Motor neuron (in vitro differentiated cells): ENCODE measurements at places on chromosomes 11 and 22. TPM values are rescaled to one million over a fixed set of nuclear protein-coding genes. Genes with fewer than 3 reads are reported as not detected.

DNA sequence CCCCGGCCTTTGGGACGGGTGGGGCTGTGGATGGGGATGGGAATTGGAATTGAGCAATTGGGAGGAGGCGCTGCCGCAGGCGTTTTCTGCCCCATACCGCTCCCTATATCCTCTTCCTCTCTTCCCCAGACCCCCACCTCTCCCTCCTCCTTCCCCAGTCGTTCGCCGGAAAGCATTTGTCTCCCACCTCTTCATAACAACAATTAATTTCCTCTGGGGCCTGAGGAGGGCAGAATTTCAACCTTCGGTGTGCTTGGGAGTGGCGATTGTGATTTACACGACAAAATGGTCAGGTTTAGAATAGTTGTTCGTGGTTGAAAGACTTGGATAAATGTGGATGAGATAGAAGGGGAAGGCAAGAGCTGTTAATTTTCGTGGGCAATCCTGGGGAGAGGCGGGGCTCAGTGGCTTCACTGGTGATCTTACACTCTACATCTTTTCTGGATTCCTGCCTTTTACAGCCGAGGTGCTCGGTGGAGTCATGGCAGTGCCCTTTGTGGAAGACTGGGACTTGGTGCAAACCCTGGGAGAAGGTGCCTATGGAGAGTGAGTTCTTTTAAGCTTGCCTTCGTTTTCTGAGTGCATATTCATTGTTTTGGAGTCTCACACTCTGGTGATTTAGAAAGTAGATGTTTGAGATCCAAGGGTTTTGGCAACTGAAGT is 1.5 kb downstream of the CHEK1 start:
- peak; percentile 51 for ATAC-seq

DNA sequence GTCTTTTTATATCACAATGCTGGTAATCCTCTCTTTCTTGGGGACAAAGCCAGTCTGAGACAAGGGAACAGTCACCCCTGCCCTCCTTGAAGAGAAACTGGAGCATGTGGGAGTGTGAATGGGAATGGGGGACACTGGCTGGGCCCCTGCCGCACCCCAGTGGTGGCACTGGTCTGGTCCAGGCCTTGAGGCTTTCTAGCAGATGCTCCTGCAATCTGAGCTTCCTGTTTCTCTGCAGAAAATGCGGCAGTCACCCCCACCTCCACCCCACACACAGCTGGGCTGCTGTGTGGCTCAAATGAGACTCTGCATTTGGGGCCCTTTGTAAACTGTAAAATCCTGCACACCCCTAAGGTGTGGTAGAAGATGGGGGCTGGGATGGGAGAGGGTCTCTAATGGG is 6.6 kb upstream of the MARK2 start:
- no peak for ATAC-seq

- ATAC-seq = no peak
These were observed 846.2 kb upstream of the API5 start for GRCh38 chr11:42465623-42466022.

DNA sequence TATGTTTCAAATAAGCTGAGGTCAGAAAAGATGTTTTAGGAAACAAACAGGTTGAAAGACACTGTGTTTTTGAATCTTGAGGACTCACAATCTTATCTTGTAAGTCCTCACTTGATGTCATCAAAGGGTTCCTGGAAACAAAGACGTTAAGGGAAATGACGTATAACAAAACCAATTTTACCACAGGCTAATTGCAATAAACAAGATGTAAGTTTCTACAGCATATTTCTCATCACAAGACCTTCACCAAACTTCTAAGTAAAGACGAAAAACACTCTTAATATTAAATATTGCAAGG is 433.5 kb upstream of the FAT3 start:
- no peak for ATAC-seq

GRCh38 chr11:12556155-12556554 is 118.1 kb upstream of the TEAD1 start:
- peak; percentile 52 for ATAC-seq

DNA sequence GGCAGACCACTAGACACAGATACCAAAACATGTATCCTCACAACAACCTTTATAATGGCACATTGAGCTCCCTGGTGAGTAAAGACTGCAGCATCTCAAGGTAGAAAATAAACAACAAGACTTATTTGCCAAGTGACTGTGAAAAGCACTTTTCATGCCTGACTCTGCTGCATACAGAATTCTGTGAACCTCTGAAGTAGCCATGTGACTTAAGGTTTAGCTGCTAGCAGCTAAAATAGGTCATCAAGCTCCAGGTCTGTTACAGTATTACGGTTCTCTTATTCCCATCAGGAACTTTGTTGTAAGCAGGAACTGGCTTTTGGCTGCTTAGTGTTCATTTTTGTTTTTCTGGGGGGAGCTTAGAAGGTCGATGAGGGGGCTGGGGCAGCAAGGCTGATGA is 139.4 kb downstream of the PAX6 start:
- ATAC-seq = no peak

DNA sequence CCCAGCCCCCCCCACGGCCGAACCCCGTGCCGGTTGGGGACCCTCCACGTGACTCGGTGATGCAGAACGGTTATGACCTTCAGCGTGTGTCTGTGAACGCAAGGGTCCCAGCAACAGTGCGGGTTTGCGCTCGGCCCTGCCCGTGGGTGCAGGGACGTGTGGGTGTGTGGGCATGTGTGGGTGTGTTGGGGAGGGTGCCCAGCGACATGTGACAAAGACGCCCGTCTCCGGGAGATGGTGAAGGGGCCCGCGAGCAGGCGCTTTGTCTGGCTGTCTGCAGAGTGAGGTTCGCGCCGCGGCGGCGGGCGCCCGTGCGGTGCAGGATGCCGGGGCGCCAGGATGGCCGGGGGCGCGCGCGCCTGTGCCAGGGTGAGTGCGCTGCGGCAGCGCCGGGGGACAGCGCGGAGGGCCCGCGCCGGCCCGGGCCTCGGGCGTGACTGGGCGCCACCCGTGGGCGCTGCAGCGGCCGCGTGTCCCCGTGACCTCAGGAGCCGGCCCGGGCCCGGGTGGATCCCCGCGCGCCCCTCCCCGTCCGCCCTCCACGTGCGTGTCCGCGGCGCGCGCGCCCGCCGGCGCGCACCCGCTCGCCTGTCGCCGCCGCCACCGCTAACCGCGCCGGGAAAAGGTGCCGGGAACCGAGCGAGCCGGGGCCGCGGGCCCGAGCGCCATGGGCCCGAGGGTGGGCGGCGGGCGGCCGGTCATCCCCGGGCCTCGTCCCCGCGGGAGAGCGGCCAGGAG is at the start of gene LRFN4:
Gene LRFN4, plus strand, starts transcription at position 569 of the 738 bp plus-strand sequence. CDS start 681 bp downstream, outside the sequence.
- ATAC-seq = peak; percentile 77

DNA sequence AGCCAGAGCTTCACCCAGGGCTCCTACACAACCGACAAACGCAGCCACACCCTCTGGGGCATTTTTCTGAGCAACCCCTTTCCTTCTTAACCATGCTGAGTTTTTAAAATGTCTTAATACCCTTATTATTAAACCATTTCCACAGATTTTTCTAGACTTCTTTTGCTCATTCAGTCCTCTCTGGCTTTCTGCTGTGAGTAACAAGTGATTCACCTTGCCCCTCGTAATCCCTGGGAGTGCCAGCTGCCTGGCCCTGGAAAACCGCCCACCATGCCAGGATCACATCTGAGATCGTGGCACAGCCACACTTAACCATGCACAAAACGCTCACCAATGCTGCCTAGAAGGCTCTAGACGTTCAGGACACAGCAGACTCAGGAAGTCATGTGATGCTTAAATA is 25.4 kb downstream of the YPEL1 start:
- ATAC-seq = no peak

- no peak for ATAC-seq
These were observed 56.7 kb downstream of the PHF21B start for GRCh38 chr22:44952863-44953746.

- peak; percentile 41 for ATAC-seq
These were observed 603 bp downstream of the ESRRA start for GRCh38 chr11:64305691-64306562.

GRCh38 chr11:830295-831117 is 2.2 kb upstream of the CD151 start:
- ATAC-seq = peak; percentile 33

- ATAC-seq = no peak
These were observed 404.3 kb upstream of the TENM4 start for GRCh38 chr11:79845002-79845709.

- ATAC-seq = no peak
These were observed 1.8 kb downstream of the ZNF280B start for GRCh38 chr22:22506736-22507135.

Gene SLCO2B1
- 0.32 and 0.41 TPM in 2 replicates for total RNA-seq

Gene CST6
- total RNA-seq = not detected in 2 replicates

Gene MAP6
- 0.31 and 1.0 TPM in 2 replicates for total RNA-seq
